ENCODE measurements at places on chromosomes 12 and 14.
A peak's percentile ranks its signal among the peaks of the same experiment; 100 is the strongest.

DNA sequence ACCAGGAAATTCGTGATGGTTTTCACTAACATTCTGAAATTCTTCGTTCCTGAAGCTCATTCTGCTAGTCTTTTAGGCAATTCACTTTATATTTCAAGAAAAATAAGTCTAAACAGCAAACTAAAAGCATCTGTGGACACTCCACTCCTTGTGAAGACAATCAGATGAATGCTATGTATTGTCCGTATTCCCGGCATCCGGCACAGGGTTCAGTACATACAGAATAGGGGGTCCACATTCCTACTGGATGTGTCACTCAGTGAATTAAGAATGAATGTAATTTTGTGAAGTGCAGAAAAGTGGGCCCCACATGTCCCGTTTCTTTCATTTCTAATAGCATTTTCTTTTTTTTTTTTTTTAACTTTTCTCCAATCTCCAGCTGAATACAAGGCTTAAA is 241.3 kb downstream of the GRIN2B start:
- DNase-seq = no peak

DNA sequence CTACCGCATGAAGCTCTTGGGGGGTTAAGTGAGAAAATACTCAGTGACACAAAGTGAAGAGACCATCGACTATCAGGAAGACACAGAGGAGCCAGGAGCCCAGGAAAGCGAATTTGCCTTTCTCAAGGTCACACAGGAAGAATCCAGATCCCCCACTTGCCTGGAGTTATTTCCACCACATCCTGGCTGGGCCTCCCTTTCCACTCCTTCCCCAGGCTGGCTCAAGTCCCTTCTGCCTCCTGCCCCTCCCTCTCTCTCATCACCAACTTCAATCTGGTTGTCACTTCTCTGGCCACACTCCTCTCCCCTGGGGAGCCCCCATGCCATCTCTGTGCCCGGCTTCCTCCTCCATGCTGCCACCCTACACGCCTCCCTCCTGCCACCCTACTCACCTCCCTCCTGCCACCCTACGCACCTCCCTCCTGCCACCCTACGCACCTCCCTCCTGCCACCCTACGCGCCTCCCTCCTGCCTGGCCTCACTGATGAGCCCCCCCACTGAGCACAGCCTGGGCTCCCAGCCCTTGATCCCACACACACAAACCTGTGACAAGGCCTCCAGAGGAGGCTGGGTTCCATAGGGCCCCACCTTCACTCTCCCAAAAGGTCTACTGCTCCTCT is 6.3 kb downstream of the SCNN1A start:
- no peak for DNase-seq

DNA sequence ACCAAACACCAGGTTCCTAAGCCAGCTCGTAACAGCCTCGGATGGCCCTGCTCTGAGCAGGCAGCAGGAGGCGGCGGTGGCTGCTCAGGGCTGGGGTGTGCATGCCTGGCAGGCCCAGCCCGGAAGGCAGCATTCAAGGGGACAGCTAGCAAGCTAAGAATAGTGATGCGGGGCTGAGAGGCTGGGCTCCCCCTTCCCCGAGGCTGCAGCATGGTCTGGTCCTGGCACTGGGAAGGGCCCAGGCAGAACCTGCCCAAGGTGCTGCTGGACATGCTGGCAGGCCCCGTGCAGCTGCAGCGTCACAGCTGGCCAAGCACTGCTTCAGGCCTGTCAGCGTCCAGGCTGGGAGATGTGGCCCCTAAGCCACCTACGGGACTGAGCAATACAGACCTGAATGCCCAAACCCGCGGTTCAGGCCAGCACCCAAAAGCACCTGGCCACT is 26.4 kb upstream of the NUDT14 start:
- DNase-seq = no peak

DNA sequence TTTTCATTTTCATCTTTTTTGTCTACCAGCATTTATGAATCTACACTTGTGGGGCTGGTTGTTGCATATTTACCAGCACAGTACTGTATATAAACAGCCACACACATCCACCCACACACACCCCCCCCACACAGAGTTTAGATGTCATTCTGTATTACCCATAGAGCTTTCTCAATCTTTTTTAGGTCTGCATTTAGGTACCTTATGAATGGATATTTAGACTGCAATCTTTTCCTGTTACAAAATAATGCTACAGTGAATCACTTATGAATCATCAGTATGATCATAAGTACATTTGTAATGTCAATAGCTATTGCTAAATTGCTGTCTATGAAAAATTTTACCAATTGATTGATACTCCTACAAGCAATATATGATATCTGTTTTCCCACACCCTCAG is 67.3 kb upstream of the STK38L start:
- peak; percentile 7 for DNase-seq

GRCh38 chr12:49698619-49699545 is 8.3 kb downstream of the FMNL3 start:
- no peak for DNase-seq

GRCh38 chr12:67534681-67535080 is 113.9 kb upstream of the DYRK2 start:
- DNase-seq = no peak

DNA sequence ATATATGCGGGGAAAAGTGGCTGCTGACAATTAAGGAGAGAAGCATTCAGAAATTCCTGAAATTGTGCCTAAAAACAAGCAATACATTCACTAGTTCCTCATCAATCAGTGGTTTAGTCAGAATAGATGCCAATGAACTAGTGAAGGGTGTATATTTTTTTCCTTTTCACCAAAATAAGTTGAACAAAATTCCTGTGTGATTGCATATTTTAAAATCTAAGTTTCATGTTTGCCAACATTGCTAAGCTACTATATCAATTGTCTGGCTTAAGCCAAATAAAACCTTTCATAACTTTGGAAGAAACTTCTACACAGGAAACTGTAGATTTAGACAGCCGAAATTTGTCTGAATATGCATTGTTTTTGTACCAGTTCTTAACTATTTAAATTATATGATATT is 8.7 kb downstream of the PRKD1 start:
- no peak for DNase-seq

DNA sequence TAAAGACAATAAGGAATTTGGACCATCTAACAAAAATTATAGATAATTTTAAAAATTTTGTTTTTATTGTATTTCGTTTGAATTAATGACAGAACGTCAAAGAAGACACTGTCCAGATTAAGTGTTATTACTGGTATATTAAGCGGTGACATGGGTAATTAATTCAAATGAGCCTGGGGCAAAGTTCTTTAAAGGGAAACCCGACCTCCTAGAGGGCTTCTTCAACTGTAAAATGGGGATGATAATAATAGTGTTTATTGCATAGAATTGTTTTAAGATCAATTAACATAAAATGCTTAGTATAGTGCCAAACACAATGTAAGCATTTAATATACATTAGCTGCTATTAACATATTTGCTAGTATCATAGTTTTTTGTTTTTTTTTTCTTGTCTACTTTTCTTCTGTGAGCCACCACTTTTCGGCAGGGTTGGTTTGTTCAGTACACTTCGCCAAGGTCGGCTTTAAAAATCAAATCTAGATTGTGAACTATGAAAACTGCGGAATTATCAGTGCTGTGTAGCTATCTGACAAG is 514 bp upstream of the LARP4 start:
- no peak for DNase-seq

DNA sequence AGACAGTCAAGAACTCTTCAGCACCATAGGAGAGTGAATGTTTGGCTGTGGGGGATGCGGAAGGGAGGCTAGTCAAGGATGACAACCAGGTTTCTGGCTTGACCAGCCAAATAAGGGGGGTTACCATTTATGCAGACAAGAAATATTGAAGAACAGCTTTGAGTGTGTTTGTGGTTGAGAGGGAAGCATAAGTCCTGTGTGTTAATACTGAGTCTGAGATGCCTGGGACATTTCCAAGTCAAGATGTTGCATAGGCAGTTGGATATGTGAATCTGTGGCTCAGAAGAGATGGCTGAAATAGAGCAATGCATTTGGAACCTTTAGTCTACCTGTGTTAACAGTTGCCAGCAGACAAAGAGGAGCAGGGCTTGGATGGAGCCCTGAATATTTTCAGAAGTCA is 66.1 kb downstream of the ANO6 start:
- DNase-seq = no peak

DNA sequence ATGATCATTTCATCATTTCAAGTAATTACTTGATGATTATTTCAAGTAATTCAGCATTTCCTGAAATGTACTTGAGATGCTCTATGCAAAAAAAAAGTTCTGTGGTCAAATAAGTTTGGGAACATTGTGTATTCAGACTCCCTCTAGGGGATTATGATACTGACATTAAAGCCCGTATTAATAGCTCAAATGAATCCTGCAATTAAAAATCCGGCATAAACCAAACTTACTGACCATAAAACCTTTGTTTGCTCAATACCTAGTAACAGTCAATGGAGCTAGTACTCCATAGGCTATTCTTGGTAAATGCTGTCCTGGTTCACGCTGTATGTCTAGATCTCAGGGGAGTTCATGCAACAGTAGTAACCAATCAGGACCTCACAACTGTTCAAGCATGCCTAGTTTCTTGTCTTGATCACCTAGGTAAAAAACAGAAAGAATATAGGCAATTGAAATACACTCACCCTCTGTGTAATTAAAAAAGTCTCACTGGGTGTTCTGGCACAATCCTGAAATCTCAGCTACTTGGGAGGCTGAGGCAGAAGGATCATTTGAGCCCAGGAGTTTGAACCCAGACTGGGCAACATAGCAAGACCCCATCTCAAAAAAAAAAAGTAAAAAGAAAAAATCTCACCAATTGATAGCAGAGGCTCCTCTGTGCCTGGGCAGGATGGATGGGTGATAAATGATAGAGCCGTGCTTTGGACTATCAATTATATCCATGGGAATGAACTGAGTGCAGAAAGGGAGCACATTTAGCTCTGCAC is 14.1 kb downstream of the ALDH1L2 start:
- DNase-seq = no peak

DNA sequence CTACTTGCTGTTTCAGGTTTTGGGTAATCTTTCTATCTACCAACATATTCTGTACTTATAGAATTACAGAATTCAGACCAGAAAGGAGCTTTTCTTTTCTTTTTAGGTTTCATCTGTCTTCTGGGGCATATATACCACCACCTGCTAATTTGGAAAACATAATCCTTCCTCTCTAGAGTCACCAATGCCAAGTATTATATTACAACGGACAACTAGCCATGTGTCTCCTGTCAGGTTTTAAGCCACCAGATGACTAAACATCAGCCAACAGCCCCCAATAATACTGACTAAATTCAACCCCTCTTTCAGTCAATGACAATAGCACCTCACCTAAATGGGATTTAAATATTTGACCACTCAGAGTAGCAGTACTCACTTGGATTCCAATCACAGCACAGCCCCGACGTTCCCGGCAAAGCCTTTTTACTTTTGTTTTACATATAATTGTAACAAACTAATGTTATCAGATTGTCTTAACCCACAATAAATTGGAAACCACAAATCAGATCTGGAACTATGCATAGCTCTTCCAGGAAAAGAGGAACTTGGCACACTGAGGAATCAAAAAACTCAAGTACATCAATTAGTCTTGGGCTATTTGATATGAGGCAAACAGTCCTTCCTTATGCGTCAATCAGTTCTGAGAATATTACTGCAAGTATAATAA is 13.5 kb downstream of the SLC11A2 start:
- DNase-seq = no peak

DNA sequence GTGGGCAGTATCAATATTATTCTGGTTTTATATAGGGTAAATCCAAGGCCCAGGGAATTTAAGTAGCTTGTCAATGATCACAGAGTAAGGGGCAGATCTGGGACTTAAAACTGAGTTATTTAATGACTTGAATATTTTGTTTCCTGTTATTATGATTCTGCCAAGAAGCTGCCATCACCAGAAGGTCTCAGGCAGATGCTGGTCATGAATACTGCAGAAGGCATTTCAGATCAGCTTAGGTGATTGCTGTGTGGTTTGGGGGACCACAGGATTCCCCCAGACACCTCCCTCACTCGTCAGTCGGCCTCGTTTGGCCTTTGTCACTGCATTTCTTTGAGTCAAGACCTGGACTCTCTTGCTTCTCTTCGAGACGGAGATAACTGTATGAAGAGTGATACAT is 47.7 kb upstream of the EVL start:
- no peak for DNase-seq

DNA sequence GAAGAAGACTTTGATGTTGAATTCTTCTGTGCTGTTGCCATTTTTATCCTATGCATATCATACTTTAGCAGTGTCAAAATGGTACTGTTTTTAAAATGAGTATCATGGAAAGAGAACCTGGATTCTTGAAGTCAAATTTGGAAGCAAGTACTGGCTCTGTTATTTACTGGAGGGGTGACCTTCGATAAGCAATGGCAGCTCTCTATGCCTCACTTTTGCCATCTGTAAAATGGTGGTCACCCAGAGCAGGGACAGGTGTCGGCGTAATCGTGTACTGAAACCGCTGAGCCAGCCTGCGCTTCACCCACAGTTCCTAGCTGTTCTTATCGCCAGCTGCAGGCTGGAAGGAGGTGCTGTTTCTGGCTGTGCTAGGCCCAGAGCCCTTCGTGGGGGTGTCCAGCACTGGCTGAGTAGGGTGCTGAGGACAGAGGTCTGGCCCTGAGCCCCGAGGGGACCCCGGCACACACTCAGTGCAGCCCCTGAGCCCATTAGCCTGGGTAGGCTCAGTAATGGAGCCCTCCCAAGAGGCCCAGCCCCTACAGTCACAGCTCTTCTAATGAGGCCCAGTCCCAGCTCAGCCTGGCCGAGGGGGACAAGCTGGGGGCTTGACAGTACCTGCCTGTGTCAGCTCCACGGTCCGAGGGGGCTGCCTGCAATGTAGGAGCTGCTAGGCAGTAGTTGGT is 183.5 kb downstream of the PHETA1 start:
- DNase-seq = no peak

DNA sequence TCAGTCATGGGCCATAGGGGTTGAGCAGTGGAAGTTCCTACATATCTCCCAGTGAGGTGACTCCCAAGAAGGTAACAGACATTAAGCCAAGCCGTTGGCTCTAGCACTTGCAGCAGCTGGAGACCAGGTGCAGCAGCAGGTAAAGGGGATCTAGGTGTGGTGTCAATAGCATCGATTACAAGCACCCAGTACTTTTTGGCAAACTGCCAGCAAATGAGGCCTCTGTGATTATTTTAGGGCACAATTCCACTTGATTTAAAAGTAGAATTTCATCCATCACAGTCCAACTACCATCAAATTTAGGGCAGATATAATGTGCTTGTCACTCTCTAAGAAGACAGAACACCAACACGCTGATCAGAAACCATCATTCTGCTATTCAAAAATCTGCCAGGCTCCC is 224.1 kb upstream of the EGLN3 start:
- no peak for DNase-seq

- no peak for DNase-seq
Observed at GRCh38 chr12:7109572-7109920, 532 bp upstream of the C1RL start.

DNA sequence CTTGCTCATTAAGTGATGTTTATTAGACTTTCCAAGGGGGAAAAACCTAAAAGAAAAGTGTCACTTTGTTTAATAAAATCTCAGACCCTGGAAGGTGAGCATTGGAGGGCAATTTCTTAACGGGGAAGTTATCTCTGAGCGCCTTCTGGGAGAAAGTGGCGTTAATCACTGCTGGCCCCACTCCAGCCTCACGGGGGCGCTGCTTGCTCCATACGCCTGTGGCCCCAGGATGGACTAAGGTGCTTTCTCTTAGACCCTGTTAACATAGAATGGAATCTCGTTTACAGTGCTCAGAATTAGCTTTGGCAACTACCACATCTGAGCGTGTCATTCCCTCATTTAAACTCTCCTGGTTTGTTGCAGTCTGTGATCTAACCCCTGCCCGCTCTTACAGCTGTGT is 16.4 kb upstream of the PRIMA1 start:
- DNase-seq = no peak

GRCh38 chr12:29346769-29347421 is 34.1 kb downstream of the ERGIC2 start:
- DNase-seq = no peak

- peak; percentile 71 for DNase-seq
Observed at GRCh38 chr14:22570132-22570949, 18.7 kb downstream of the DAD1 start.
